ENCODE measurements at places on chromosomes 3 and 15. TPM values are rescaled to one million over a fixed set of nuclear protein-coding genes. Genes with fewer than 3 reads are reported as not detected.

DNA sequence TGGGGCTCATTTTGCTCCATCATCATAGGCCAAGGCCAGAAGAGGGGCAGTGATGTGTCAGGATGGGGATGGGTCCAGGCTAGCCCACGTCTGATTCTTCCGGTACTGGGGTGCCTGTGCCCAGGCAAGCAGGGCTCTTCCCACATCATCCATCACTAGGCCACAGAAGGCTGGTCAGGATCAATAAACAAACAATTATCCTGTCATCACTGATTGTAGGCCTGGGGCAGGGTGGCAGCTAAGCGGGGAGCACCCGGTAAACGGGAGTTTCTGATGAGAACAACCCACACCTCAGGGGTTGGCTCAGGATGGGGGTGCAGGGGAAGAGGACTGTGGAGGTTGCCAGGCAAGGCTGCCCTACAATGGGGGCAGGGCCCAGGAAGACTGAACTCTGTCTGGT lies 18.1 kb upstream of the CACNA2D2 start:
- no peaks in the 10 kb centered on the region for H3K27me3 ChIP-seq
- DNase-seq = no peak
- no peak overlapping the region for H3K27ac ChIP-seq
- no peak overlapping the region for H3K4me3 ChIP-seq

Gene A4GNT
- not detected for total RNA-seq

GRCh38 chr15:84833447-84834228 lies 16.5 kb downstream of the ALPK3 start:
- no peak for DNase-seq
- H3K4me3 ChIP-seq = no peak overlapping the region
- no peaks in the 10 kb centered on the region for H3K36me3 ChIP-seq
- H3K27ac ChIP-seq = no peak overlapping the region
- no peaks in the 10 kb centered on the region for H3K4me1 ChIP-seq

- H3K27ac ChIP-seq = no peak overlapping the region
- no peak overlapping the region for H3K4me3 ChIP-seq
- no peaks in the 10 kb centered on the region for H3K4me1 ChIP-seq
- no peak for DNase-seq
- H3K27me3 ChIP-seq = no peaks in the 10 kb centered on the region
- no peaks in the 10 kb centered on the region for H3K36me3 ChIP-seq
Measured at GRCh38 chr3:143036557-143036956, 35.2 kb downstream of the U2SURP start.

GRCh38 chr3:162641317-162641716 lies 1144.7 kb downstream of the OTOL1 start:
- no peaks in the 10 kb centered on the region for H3K4me1 ChIP-seq
- H3K27ac ChIP-seq = no peak overlapping the region
- H3K36me3 ChIP-seq = no peaks in the 10 kb centered on the region
- H3K4me3 ChIP-seq = no peak overlapping the region
- DNase-seq = no peak
